Inflammatory macrophage treated with lipopolysaccharide for 4 hours (primary cell): ENCODE measurements at places on chromosomes 5 and 9.

DNA sequence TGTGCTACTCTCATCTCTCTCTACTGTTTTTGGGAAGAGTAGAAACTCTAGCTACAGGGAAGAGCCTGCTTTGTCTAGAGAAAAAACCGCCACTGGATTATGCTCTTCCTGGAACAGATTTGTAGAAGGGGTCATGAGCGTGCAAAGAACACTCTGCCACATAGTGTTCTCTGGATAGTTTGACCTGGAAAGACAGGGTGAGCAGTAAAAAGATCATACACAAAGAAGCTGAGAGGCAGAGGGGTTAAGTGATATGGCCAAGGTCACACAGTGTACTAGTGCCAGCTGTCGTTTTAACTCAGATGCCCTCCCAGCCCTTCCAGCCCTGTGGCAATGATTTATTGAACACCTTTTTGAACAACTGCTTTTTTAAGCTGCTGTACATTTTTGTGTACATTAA lies 182.2 kb downstream of the NNT start:
- no peak for DNase-seq

DNA sequence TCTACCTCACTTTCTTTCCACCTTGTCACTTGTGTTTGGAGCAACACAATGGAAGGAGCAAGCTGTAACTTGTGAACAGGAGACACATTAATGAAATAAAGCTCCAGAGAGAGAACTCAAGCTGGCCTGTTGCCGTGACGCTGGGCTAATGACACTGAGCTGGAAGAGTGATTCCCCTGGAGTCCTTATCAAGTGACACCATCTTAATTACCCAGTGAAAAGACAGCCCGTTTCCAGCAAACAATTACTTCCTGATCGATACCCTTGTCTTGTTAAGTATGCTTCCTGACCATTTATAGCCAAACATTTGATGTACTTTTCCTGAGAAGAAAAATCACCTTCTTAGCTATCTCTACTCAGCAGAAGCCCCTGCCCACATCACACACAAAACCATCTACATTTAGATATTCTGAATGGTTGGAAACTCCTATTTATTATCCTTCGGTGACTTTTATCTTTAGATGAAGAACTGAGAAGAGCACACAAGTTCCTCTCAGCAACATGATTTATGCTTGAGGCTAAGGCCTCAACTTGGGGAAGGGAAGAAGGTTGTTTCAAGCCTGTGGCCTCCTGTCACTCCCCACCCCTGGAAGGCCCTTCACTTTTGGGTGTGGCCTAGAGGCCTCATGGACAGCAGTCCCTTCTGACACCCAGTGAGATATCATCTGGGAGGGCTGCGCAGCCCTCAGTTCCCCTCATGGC lies 34.1 kb downstream of the CRHBP start:
- DNase-seq = no peak

DNA sequence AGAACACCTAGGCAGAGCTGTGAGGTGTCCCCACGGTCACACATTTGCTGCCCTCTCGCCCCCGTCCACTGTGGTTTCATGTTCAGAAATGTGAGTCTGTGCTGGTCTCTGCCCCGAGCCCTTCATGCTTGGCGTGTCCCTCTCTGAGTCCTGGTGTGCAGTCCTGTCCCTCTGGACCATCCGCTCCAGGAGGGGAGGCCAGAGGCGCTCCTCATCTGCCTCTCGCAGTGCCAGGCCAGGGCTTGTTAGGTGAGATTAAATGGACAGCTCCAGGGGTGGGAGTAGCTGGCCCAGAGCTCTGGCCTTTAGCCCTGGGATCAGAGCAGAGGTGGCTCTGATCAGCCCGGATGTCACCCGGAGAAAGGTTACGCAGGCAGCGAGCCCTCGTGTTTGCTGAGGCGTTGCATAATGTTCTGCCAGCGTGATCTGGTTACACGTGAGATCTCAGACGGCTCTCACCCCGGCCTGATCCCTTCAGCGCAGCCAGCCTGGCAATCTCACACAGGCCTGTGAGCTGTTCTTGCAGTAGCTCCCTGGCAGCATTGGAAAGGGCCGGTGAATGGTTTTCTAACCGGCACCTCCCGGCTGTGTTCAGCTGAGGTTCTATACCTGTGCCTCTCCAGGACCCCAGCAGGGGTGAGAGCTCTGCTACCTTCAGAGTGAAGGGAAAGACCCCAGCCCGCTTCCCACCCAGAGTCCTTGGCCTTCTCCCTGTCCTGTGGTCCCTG lies 24.5 kb downstream of the PTGES2 start:
- peak; percentile 46 for DNase-seq

GRCh38 chr9:124810663-124811355 lies 33.9 kb downstream of the OLFML2A start:
- no peak for DNase-seq

DNA sequence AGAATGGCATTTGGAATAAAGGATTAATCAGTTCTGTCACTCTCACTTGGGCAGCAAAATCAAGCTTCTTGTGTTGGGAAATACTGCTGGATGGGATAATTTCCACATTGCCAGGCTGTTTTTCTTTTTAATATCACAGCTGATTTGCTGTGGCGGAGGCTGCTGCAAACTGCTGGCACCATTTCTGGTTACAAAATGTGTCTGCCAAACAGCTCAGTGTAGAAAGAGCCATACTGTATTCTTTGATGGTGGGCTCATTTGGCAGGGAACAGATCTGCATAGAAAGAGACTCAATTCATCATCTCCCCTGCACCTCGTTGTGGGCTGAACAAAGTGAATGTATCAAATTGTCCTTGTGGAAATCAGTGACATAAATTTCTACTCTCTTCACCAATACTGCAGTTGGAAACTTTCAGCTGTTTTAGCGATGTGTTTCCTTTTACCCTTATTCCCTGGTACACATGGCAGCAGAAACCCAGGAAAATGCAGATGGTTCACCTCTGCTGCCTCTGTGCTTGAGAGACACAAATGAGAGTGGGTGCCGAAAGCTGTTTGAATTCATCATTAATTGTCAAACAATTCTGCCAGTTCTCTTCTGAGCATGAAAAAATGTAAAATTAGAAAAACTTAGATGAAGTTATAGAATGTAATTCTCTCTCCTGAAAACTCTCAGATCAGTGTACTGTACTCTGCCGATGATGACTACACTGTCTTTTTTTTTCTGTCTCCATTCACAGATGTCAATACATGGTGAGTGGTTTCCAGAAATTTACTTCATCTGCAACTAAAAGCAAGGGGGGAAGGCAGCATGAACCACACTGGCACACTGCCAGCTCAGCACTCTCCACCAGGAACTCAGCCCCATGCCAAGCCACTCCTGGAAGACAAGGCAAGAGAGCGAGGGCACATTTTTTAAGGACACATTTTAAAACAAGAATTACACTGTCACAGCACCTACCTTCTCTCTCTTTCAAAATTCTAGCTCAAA lies 75.0 kb downstream of the HMHB1 start:
- no peak for DNase-seq

DNA sequence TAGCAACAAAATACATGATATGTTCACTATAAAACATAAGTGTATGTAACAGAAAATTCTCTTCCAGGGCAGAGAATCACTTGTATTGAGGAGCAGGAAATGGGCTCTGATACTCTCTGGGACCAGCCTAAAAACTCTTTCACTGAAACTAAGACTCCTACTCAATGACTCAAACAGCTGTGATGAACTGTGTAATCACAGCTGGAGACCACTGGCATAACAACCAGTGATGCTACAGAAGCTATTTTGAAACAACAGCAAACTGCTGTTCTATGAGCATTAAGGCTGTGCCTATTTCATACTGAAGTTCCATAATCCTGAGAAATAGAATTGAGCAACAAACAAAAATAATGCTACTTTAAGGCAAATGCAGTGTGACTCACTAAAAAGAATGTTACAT lies 594.0 kb downstream of the HINT1 start:
- DNase-seq = peak; percentile 14

DNA sequence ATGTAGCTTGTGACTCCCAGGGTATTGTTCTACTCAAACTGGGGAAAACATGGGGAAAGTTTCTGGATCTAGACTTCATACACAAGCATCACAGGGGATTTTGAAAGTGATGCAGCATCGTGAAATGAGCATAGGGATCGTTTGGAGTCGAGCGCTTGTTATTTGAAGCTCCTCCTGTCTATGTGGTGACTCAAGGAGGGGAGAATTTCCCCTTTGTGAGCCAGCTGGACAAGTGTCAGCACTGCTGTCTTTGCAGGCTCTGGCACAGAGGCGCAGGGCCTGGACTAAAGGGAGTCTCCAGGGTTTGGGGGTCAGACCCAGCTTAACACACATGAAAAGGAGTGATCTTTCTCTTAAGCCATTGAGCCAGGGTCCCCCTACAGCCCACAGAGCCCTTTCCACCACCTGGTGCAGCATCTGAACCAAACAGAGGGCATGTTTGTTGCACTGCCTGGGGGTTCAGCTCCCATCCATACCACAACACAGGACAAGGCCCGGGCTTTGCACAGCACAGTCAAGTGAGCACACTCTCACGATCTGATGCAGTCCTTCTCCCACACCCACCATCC lies 51.0 kb downstream of the IRF1 start:
- peak; percentile 98 for DNase-seq

GRCh38 chr9:116298878-116299391 lies 145.3 kb downstream of the PAPPA start:
- no peak for DNase-seq

- no peak for DNase-seq
Measured at GRCh38 chr5:86806206-86806605, 188.5 kb downstream of the COX7C start.

DNA sequence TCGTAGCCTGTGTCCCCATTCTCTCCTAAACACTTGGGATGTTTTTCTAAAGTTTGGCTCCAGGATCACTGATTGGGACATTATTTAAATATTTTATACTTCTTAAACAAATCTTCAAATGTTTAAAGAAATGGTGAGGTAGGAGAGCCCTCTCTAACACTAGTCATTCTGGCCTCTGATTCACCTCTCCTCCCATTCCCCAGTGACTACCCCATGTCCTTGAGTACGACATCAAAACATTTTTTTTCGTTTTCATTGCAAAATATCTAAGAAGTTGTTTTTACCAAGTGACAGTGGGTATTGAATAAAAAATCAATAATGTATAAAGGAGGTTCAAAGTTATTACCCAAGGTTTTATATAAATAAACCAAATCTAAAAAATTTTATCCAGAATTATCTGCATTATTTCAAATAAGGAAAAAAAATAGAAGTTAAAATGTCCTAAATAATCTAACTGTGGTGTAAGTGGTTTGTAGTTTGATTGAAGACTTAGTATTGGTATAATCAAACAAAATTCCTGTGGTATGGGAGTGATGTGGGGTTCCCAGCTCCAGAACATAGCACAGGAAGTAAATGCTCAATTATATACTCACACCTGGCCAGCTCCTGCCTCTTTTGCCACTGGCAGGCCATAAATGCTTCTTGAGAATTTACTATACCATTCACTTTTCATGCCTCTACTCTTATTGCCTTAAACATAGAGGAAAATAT lies 51.1 kb downstream of the MAST4 start:
- no peak for DNase-seq

DNA sequence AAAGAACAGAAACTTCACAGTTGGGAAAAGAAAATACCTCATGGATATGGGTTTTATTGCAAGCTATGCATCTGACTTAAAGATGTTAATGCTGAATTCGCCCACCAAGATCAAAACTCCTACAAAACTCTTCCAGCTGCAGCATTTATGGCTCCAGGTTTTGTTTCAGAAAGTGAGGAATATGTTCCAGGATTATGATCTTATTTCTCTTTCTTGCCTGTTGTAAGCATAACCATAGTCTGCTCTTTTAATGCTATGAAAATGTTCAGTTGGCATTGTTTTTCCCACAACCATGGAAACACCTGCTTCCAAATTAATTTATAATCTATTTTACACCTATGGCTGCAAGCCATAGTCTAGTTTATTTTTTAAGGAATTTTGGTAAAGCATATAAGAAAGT lies 34.9 kb upstream of the FST start:
- no peak for DNase-seq

DNA sequence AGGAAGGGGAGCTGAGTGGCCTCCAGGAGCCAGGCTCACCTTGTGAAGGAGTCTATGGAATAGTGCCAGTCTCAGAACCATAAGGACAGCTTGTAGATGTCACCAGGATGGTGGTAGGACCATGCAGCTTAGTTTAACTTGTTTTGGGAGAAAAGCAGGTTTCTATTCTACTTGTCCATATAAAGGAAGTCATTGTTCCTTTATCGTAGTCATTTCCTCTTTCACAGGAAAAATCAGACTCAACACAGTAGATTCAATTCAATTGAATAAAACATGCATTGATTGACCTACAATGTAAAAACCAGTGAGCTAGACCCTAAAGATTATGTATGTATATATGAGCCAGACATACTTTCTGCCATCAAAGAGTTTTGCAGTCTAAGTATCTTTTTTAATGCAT lies 53.3 kb downstream of the MEGF10 start:
- DNase-seq = no peak

DNA sequence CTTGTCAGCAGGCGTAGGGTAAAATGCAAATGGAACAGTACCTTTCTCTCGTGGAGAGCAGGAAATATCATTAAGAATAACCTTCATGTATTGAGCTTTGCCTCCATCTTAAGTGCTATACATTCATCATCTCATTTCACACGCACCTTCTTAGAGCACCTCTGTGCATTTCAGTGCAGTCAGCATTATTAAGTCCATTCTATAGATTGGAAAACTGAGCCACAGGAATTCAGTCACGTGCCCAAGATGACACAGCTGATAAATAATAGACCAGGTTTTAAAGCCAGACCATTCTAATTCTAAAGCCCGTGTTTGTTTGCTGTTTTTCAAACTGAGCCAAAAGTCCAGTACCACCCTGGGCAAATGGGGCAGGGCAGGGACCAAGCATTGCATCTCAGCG lies 109.2 kb upstream of the WWC1 start:
- no peak for DNase-seq

DNA sequence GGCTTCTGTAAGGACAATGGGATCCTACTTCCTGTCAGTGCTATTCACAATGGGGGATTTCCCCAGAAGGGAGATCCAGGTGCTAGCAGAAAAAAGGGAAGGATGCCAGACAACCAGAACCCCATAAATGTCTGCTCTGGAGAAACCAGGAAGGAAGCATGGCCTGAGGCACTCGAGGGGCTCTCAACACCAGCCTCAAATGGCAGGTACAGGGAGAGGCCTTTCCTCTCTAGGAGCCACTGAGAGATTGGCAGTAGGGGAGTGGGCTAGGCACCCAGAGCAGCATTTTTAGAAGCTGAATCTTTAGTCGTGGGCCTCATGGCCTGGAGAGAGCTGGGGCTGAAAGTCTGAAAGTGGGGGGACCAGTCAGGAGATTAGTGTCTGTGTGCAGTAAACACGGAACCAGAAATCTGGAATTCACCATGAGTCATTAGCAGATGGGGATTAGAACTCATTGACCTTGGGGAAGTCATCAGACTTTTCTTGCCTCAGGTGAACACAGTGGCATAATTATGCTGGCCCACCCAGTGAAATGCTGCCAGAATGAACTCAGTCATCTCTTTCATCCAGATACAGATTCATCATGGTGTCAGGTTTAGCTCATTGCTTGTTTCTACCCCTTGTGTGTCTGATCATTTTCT lies 28.3 kb downstream of the ARHGEF28 start:
- no peak for DNase-seq

DNA sequence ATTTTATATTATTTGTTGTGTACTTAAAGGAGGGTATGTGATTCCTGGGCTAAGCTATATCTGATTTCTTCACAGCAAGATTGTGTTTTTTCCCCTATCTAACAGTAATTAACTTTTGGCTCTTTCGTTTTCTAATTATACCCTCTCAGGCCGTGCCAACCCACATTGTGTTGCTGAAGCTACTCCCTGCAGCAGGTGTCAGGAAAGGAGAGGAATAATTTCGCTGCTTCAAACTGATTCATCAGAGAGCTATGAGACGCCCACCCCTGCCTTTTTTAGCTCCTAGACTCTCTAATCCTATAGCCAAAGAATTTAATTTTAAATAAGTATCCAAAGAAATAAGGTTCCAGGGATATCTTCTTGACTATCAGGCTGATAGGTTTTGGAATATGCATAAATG lies 3.8 kb downstream of the CAVIN4 start:
- no peak for DNase-seq
